Fibroblast of lung (primary cell): ENCODE measurements at places on chromosomes 3 and 15. TPM values are rescaled to one million over a fixed set of nuclear protein-coding genes. Genes with fewer than 3 reads are reported as not detected.
A peak's percentile ranks its signal among the peaks of the same experiment; 100 is the strongest.

DNA sequence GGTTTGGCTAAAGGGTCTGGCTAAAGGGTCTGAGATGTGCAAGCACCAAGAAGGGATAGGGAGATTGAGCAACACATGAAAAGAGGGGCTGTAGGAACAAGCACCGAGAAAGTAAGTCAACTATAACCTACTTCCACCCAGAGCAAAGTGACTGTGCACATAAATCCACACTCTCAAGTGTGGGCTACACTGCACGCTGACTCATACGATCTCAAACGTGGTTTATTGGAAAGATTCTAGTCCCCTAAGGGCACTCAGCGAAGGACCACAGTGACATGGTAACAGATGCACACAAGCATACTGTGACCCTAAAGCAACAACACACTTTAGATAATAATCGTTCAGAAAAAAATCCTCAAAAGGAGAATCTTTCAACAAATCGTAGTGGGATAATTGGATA lies 48.0 kb downstream of the EHHADH start:
- peaks cover 2% of the 10 kb centered on the region for H3K4me1 ChIP-seq
- H3K36me3 ChIP-seq = no peaks in the 10 kb centered on the region
- no peaks in the 10 kb centered on the region for H3K27me3 ChIP-seq
- DNase-seq = no peak
- no peak overlapping the region for H3K4me3 ChIP-seq

DNA sequence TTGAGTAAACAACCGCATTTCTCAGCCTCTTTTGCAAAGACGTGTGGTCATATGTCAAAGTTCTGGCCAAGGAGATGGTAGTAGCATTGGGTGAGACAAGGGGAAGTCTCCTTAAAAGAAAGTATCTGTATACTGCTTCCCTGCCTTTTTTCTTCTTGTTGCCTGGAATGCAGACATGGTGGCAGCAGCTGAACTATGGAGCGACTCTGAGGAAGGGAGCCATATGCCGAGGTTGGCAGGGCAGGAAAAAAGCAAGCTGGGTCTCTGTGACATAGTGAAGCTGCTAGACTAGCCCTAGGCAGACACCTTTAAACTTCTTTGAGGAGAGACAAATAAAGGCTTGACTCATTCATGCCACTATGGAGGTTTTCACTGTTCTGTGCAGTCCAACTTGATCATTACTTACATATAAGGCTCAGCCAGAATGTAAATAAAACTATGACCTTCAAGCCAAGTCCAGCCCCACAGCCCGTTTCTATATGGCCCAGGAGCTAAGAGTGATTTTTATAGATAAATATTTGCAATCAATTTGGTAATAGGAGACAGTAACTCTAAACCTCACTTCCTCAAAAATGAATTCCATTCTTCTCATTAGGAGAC lies 30.6 kb upstream of the PRICKLE2 start:
- H3K36me3 ChIP-seq = no peaks in the 10 kb centered on the region
- DNase-seq = peak; percentile 11
- H3K27me3 ChIP-seq = no peaks in the 10 kb centered on the region
- H3K27ac ChIP-seq = no peak overlapping the region

DNA sequence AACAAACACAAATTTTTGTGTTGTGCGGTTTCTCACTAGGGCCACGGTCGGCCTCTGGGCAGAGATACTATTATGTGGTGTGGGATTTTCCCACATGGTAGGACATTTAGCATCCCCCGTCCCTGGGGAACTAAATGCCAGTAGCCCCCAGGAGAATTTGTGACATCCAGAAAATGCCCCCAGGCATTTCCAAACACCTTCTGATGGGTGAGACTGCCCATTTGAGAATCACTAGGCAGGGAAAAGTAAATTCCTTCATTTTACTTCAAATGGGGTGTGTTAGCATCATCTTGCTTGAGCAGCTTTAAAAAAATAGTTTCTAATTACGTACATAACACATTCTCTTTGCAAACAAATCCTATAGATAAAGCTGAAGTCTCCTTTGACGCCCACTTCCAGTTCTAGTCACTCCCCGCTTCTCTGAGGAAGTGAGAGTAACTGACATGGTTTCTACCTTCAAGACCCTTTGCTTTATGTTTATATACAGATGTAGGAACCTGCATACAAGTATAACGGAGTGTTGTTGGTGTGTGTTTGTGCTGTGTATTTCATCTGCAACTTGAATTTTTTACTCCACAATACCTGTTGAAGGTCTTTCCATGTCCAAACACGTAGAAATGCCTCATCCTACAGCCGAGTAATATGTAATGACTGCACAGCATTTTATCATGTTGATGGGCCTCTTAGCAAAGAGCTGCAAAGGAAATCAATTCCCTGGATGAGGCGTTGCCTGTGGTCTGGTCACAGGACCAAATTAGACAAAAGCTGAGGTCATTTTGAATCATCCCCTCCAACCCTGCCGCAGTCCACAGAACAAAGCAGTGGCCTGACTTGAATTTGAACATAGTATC lies 31.4 kb upstream of the ZBTB38 start:
- peak overlapping the region; percentile 15 for H3K27ac ChIP-seq
- no peaks in the 10 kb centered on the region for H3K27me3 ChIP-seq
- H3K36me3 ChIP-seq = no peaks in the 10 kb centered on the region
- peaks cover 34% of the 10 kb centered on the region for H3K4me1 ChIP-seq
- no peak overlapping the region for H3K4me3 ChIP-seq
- DNase-seq = peak; percentile 92

DNA sequence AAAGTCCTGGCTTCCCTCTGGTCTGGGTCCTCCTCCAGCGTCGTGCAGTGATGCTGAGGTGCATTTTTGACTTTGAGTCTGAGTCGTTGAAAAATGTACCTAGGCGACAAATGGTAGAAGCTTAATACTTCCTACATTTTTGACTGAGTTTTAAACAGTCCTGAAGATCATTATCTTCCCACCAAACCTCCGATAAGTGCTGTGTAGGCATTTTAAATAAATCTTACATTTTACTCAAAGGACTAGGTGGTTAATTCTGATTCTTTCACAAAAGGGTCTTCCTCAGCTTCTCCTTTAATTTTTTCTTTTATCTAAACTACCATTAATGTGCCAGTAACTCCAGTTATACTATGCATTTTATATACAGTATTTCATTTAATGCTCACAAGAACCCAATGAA lies 70.6 kb downstream of the KAT2B start:
- H3K36me3 ChIP-seq = no peaks in the 10 kb centered on the region
- H3K4me1 ChIP-seq = no peaks in the 10 kb centered on the region
- H3K4me3 ChIP-seq = no peak overlapping the region
- no peaks in the 10 kb centered on the region for H3K27me3 ChIP-seq
- no peak overlapping the region for H3K27ac ChIP-seq
- DNase-seq = no peak

DNA sequence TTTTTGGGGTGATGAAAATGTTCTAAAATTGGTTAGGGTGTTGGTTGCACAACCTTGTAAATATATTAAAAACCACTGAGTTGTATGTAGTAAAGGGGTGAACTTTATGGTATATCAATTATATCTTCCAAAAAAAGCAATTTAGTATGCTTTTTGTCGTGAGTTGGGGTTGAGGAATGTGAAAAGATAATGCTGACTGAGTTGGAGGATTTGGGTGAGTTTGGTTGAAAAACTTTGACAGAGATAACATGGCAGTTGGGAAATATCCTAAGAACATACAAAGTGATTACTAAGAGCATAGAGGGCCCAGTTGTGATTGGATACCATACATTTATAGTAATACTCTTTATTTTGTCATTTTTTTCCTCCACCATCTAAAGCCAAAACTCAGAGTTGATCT lies 33.6 kb downstream of the HMG20A start:
- peak; percentile 42 for DNase-seq
- no peaks in the 10 kb centered on the region for H3K27me3 ChIP-seq
- no peak overlapping the region for H3K27ac ChIP-seq

DNA sequence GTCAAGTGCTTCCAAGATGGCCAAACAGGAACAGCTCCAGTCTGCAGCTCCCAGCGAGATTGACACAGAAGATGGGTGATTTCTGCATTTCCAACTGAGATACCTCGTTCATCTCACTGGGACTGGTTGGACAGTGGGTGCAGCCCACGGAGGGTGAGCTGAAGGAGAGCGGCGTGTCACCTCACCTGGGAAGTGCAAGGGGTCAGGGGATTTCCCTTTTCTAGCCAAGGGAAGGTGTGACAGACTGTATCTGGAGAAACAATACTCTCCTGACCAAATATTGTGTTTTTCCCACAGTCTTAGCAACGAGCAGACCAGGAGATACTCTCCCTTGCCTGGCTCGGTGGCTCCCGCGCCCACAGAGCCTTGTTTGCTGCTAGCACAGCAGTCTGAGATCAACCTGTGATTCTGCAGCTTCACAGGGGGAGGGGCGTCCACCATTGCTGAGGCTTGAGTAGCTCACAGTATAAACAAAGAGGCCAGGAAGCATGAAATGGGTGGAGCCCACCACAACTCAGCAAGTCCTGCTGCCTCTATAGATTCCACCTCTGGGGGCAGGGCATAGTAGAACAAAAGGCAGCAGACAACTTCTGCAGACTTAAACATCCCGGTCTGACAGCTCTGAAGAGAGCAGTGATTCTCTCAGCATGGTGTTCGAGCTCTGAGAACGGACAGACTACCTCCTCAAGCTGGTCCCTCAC lies 293.5 kb upstream of the SUCLG2 start:
- no peaks in the 10 kb centered on the region for H3K27me3 ChIP-seq
- H3K4me1 ChIP-seq = no peaks in the 10 kb centered on the region
- no peak overlapping the region for H3K27ac ChIP-seq
- DNase-seq = no peak

DNA sequence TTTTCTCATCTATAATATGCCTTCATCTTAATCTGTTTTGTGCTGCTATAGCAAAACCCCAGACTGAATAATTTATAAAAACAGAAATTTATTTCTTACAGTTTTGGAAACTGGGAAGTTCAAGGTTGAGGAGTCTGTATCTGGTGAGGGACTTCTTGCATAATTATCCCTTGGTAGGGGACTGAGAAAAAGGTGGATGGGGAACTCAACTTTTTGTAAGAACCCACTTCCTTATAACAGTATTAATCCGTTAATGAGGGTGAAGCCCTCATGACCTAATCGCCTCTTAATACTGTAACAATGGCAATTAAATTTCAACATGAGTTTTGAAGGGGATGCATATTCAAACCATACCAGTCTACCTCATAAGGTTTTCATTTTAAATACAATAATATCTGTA lies 17.4 kb upstream of the MYH15 start:
- no peak for DNase-seq
- H3K4me3 ChIP-seq = no peak overlapping the region
- no peaks in the 10 kb centered on the region for H3K4me1 ChIP-seq
- H3K36me3 ChIP-seq = no peaks in the 10 kb centered on the region
- no peaks in the 10 kb centered on the region for H3K27me3 ChIP-seq

GRCh38 chr3:46895761-46896160 lies 18.2 kb downstream of the PTH1R start:
- no peak overlapping the region for H3K4me3 ChIP-seq
- H3K4me1 ChIP-seq = no peaks in the 10 kb centered on the region
- H3K36me3 ChIP-seq = no peaks in the 10 kb centered on the region
- no peak overlapping the region for H3K27ac ChIP-seq

GRCh38 chr3:190860521-190860920 lies 2.0 kb downstream of the GMNC start:
- DNase-seq = no peak
- H3K4me1 ChIP-seq = no peaks in the 10 kb centered on the region
- no peaks in the 10 kb centered on the region for H3K27me3 ChIP-seq
- no peaks in the 10 kb centered on the region for H3K36me3 ChIP-seq
- H3K4me3 ChIP-seq = no peak overlapping the region

DNA sequence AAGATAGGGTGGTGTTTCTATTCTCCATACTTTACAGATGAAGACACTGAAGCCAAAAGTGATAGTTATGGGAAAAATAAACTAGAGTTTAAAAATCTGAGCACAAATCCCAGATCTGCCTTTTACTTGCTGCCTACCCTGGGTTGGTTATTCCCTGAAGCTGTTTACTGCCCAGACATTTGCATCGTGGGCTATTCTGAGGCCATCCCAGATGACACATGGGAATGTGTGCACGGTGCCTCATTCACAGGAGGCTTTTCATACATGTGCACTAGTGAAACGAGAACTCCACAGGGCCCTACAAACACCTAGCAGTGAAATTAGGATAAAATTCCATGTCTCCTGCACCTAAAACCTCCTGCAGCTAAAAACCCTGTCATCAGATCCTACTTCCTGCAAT lies 17.5 kb downstream of the MYO5C start:
- no peaks in the 10 kb centered on the region for H3K36me3 ChIP-seq
- H3K27me3 ChIP-seq = peaks cover 17% of the 10 kb centered on the region
- no peak overlapping the region for H3K27ac ChIP-seq
- H3K4me3 ChIP-seq = no peak overlapping the region
- H3K4me1 ChIP-seq = no peaks in the 10 kb centered on the region
- no peak for DNase-seq

GRCh38 chr3:186220365-186220764 lies 111.5 kb upstream of the ETV5 start:
- H3K27ac ChIP-seq = no peak overlapping the region
- no peak overlapping the region for H3K4me3 ChIP-seq
- peak; percentile 23 for DNase-seq
- no peaks in the 10 kb centered on the region for H3K27me3 ChIP-seq
- no peaks in the 10 kb centered on the region for H3K4me1 ChIP-seq

DNA sequence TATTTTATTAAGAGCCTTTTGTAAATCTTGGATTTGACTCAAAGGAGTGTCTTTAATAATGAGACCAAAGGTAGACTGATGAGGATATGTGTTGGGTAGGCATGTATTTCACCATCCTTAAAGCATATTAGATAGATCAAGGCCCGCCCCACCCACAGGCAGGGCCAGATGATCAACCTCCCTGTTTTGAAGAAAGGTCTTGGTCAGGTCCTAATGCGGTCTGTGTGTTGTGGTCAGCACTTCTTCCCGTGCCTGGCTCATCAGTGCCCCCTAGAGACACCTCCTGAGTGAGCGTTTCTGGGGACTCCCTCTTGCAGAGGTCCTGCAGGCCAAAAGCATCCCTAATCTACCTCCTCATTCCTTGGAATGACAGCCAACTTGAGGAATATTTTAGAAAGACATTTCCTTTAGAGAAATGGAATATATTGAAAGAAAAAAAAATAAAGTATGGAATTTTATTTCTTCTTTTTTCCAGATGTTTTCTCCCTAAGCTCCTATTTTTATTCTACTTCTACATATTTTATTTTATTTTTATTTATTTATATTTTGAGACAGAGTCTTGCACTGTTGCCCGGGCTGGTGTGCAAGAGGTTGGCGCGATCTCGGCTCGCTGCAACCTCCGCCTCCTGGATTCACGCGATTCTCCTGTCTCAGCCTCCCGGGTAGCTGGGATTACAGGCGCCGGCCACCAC lies 6.0 kb downstream of the TM4SF4 start:
- H3K4me1 ChIP-seq = peaks cover 6% of the 10 kb centered on the region
- no peak overlapping the region for H3K4me3 ChIP-seq
- DNase-seq = peak; percentile 92
- H3K27me3 ChIP-seq = no peaks in the 10 kb centered on the region

- peak overlapping the region; percentile 93 for H3K4me3 ChIP-seq
- peaks cover 4% of the 10 kb centered on the region for H3K4me1 ChIP-seq
- peak; percentile 8 for DNase-seq
- no peaks in the 10 kb centered on the region for H3K36me3 ChIP-seq
- no peaks in the 10 kb centered on the region for H3K27me3 ChIP-seq
- H3K27ac ChIP-seq = peak overlapping the region; percentile 93
Measured at GRCh38 chr3:108590460-108590859, 938 bp downstream of the DZIP3 start.

GRCh38 chr3:4138786-4139431 lies 164.3 kb upstream of the SETMAR start:
- no peaks in the 10 kb centered on the region for H3K27me3 ChIP-seq
- no peaks in the 10 kb centered on the region for H3K4me1 ChIP-seq
- no peaks in the 10 kb centered on the region for H3K36me3 ChIP-seq
- no peak for DNase-seq
- no peak overlapping the region for H3K4me3 ChIP-seq

The GHSR gene
- not detected in 2 replicates for total RNA-seq

The TMEM207 gene
- total RNA-seq = not detected in 2 replicates

The ATP8B4 gene
- 7.4 and 19.5 TPM in 2 replicates for total RNA-seq

The NXPE3 gene
- 16.4 and 26.9 TPM in 2 replicates for total RNA-seq

The BLM gene
- 0.26 and 1.5 TPM in 2 replicates for total RNA-seq
